ENCODE measurements at places on chromosomes 3 and 15.

DNA sequence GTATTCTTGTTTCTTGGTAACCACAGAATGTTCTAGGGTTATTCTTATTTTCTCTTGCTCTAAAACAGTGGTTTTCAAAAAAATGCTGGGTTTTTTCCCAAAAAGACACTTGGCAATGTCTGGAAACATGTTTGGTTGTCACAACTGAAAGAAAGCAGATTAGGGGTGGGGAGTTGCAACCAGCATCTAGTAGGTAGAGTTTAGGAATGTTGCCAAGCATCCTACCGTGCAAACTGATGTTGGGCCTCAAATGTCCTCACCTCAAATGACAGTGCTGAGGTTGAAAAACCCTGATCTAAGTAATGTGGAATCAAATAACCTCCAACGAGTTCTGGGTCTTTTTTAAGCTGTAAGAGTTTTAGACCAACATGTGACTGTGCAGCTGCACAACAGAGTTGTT lies 270.5 kb upstream of the STT3B start:
- DNase-seq: no peak

- no peak for DNase-seq
Measured at GRCh38 chr3:123719862-123720453, 135.1 kb upstream of the HACD2 start.

- no peak for DNase-seq
Measured at GRCh38 chr3:116129187-116129946, 315.9 kb downstream of the LSAMP start.

- DNase-seq: no peak
Measured at GRCh38 chr3:116247605-116248004, 197.7 kb downstream of the LSAMP start.

DNA sequence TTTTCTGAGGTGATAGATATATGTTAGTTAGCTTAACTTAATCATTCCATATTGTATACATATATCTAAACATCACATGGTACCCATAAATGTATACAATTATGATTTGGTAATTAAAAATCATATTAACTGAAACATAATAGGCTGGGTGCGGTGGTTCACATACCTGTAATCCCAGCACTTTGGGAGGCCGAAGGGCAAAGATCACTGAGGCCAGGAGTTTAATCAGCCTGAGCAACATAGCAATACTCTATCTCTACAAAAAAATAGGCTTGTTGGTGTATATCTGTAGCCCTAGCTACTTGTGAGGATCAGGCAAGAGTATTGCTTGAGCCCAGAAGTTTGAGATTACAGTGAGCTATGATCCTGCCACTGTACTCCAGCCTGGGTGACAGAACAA lies 20.9 kb downstream of the RAB7A start:
- DNase-seq: no peak

DNA sequence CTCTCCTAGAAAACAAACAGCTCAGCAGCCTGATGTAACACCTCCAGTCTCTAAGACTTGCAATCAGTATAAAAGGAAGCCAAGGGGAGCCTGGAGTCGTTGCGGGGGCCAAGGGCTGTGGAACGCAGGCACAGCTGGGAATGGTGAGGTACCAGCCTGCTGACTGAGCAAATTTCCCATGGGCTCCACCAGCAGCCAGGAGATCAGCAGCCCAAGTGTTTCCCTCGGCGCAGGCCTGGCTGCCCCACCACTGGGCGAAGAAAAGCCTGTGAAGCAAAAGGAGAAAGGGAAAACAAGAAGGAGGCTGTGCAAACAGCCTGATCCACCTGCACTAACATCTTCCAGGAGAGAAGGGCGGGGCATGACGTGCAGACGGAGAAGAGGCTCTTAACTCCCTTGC lies 155.3 kb downstream of the SHQ1 start:
- peak; percentile 32 for DNase-seq

DNA sequence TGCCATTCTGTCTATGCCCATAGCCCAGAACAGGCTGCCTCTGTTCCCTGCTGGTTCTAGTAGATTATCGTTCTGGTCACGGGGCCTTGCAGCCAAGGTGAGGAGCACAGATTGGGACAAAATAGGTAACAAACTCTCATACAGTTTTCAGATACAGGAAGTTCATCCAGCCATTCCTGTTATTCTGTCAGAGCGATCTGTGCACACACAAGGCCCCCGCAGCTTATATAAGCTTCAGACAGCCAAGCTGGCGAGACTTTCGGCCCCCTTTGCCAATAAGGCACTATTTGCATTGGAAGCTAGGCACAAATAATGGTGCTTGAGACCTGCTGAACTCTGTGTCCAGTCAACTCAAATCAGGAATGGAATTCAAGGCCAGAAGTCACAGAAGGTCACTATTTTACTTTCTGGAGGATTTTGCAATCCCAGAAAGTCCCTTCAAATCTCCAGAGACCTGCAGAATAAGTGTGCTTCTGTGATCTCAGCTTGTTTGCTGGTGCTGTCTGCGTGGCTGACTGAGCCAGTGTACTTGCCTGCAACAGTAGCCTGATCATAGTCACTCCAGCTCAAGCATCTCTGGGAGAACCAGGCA lies 69.4 kb downstream of the BFSP2 start:
- no peak for DNase-seq

DNA sequence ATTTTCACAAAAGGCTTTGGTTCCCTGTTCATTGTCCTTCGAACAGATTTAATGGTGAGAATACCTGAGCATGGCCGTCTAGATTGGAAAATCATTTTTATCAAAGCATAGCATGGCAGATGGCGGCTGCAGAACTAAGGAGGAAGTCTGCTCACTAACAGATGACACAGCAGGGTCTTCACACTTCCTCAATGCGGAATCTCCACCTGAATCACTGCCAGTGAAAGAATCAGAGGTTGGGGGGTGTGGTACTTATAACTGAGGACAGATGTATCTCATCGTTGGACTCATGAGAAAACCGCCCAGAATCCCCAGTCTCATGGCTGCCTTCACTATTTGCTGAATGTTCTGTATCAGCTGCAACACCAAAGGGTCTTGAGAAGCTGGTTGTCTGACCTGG lies 31.6 kb upstream of the PYGO1 start:
- DNase-seq: no peak

GRCh38 chr3:37492977-37493471 lies 318.6 kb upstream of the LRRFIP2 start:
- no peak for DNase-seq

DNA sequence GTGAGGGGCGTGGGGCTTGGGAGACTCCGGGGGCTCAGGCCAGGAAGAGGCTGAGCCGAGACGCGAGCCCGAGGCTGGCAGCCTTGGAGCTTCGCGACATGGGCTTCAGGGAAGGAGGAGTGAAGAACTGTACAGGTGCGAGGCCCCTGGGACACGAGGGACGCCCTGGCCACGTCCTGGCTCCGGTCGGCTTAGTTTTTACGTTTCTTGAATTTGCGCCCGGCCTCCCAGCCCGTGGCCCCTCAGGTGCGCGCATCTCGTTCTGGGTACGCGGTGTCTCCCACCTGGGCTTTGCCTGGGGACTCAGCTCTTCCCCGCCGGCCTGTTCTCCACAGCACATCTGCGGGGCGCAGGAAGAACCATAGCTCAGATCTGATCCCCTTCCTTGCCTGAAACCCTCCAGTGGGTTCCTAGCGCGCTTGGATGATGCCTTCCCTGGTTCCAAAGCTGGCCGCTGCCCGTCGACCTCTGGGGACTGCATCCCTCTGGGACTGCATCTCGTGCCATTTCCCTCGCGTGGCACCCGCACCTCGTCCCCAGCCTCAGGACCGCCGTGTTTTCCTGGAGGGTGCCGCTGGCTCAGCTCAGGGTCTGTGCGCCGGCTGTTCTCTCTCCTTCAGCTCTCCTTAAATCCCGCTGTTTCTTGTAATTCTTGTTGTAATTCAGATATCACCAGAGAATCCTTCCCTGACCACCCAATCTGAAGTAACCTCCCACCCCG lies 614 bp downstream of the CHCHD6 start:
- DNase-seq: peak; percentile 45

GRCh38 chr15:38053205-38053604 lies 118.8 kb downstream of the TMCO5A start:
- no peak for DNase-seq

DNA sequence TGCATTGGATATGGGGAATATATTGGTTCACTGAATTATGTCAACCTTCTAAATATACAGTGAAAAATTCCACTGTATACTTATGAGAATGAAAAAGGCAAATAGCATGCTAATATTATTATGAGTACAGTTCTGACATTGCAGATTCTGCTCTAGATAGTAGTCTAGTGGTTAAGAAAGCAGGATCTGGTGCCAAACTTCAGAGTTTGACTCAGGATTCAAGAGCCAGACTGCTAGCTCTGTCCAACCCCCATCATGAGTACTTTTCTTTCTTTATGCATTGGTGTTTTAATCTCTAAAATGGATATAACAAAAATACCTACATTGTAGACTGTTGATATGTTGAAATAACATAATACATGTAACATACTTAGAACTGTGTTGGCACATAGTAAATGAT lies 57.3 kb upstream of the PLSCR4 start:
- no peak for DNase-seq

All from iPS-NIHi11 (cell line).